HFFc6 (cell line): ENCODE measurements at places on chromosomes 2 and 18. TPM values are rescaled to one million over a fixed set of nuclear protein-coding genes. Genes with fewer than 3 reads are reported as not detected.

DNA sequence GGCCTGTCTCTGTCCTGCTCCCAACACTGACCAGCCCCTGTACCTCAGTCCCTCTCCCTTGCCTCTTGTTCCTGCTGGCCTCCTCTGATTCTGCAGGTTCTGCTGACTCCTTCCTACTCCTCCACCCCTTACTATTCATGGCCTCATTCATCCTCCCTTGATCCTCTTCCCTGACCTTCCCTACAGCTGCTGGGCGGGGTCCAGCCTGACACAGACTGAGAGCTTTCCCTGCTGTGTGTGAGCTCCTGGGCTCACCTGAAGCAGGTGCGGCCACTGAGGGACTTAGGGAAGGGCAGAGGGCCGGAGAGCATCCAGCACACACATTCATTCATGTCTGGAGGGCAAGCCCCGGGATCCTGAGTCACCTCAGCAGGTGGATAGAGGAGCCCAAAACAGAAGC lies 185.6 kb downstream of the CTIF start:
- DNase-seq = no peak

GRCh38 chr2:7355781-7356180 lies 438.6 kb downstream of the RNF144A start:
- DNase-seq = no peak

DNA sequence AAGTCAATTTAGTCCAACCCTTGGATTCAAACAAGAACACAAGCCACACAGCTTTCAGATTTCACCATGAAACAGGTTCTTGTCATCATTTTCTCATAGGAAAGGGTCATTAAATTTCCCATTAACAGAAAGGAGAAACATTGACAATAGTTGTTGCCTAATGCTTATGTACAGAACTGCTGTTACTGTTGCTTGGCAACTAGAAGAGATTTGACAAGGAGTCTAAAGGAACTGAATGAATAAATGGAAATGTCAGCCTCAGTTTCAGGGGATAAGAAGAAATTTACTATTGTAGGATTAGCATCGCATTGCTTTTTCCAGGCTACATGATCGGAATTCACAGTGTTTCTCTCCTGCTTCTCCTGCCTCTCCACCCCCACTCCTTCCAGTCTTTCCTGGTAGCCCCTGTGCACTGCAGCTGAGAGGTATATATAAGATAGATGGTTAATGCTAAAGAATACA lies 90.3 kb downstream of the SPATS2L start:
- DNase-seq = peak; percentile 50

GRCh38 chr18:75170022-75170789 lies 38.7 kb downstream of the PTGR3 start:
- DNase-seq = no peak

DNA sequence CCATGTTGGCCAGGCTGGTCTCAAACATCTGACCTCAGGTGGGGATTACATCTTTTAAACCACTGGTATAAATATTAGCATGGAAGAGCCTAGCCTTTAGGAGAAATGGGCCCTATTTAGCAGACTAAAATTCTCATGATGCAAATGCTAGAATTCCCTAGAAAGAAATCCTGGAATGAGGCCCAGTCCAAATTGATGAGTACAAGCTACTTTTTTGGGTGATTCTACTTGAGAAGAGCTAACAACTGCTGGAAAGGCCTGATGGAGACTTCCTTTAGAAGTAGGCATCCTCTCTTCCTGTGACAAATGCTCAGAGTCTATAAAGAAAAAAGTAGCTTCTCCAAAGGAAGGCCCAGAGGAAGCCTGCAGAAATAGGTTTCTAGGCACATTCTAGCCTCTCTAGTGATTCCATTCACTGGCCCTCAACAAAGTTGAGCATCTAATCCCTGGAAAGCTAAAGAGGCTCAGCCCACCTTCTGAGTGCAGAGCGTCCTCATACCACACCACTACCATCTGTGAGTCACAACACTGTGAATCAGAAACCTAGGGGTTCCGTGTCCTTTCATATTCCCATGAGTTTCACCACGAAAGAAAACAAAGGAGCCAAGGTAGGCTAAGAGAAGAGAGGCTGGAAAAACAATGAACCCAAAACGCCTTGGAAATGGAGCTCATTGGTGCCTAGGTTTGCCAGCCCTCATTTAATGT lies 183.1 kb downstream of the C1D start:
- peak; percentile 75 for DNase-seq

- DNase-seq = no peak
Measured at GRCh38 chr18:13983506-13983905, 68.2 kb upstream of the MC2R start.

DNA sequence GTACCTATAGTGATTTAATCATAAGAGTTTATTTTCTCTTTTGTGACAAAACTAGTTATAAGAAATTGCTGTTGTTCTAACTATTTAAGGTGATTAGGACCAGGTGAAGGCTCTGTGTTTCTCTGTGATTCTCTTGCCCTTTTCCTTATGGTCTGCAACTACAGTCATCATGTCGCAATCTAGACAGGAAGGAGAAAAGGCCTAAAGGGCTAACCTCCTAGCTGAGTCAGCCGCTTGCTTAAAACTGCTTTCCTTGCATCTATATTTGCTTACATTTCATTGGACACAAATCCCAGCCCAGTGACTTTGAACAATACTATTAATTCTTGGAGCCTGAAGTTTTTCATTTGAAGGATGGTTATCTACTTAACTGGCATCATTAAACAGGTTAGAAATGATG lies 93.1 kb downstream of the PIK3C3 start:
- peak; percentile 87 for DNase-seq

- no peak for DNase-seq
Measured at GRCh38 chr2:222776792-222777191, 84.0 kb upstream of the ACSL3 start.

DNA sequence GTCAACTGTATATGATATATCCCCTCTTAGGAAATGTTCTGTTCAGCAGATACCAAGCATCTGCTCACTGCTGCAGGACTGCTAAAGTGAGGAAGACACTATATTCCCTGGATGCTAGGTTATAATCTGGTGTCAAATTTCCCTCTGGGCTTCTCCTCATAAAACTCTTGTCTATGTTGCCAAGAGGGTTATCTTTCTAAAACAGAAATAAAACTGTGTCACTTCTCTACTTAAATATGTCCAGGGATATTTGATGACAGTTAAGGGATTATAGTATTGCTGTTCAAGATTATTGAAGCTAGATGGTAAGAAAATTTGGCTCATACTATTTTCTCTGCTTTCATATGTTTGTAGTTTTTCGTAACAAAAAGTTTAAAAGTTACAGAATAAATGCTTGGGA lies 30.5 kb upstream of the SNRNP27 start:
- no peak for DNase-seq

GRCh38 chr2:85230679-85231467 lies 96.9 kb downstream of the TGOLN2 start:
- no peak for DNase-seq

DNA sequence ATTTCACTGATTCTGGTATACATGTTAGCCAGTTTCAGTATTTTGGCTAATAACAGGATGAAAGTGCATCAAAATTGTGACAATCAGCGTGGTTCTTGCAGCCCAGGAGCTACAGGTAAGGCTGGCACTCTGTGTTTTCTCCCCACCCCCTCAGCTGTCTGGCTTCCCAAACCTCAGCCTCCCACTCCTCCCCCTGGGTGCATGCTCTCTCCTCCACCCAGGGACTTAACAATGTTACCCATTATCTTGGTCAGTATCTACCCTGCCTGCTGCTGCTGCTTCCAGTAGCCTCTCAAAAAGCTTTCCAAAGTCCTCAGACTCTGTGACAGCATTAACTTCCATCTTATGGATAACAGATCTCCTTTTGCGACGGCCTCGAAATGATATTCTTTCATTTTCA lies 41.0 kb downstream of the TRABD2A start:
- DNase-seq = no peak

GRCh38 chr2:74511104-74511989 lies 2.9 kb upstream of the TLX2 start:
- no peak for DNase-seq

- peak; percentile 73 for DNase-seq
Measured at GRCh38 chr2:135664623-135665068, 77.0 kb upstream of the UBXN4 start.

DNA sequence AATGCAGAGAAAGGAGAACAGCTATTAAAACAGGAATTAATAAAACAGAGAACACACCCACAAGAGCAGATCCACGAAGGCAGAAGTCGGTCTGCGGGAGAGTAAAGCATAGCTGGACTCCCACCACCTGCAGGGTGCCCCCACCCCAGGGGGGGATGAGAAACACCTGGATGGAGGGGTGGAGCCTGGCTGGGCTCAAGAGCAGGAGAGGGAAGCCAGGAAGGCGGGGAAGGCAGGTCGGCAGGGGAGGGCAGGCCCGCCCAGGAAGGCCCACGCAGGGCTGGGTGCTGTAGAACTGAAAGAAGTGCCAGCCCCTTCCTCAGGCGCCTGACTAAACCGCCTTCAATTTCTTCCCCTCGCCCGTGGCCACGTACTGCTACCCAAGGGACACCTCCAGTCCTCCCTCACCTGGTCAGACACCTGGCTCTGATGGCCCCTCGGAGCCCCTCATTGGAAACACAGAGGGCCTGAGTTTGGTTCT lies 175.4 kb downstream of the HDAC4 start:
- DNase-seq = no peak

DNA sequence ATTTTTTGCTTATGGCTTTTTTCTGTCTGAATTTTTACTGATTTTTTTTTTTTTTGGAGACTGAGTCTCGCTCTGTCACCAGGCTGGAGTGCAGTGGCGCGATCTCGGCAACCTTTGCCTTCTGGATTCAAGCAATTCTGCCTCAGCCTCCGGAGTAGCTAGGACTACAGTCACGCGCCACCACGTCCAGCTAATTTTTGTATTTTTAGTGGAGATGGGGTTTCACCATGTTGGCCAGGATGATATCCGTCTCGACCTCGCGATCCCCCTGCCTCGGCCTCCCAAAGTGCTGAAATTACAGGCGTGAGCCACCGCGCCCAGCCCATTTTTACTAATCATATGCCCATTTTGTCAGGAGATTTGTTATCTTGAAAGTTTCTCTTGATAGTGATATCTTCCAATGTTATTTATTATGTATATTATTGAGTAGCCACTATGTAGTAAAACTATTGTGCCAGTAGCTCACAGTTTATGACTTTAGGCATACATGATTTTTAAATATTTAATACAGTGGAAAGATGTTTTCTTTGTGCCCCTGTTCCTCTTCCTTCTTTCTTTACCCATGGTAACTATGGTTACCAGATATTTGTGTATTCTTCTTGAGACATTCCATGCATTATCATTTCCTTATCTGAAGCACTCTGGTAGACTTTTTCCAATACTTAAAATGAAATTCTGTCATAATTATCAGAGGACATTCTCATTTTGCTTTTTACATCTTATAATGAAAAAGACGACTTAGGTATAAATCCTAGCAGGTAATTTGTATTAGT lies 2.1 kb downstream of the HAT1 start:
- no peak for DNase-seq

GRCh38 chr18:23314672-23315071 lies 138.4 kb upstream of the RIOK3 start:
- DNase-seq = no peak

GRCh38 chr18:49609256-49610021 lies 47.6 kb downstream of the LIPG start:
- DNase-seq = no peak

NT5DC4 gene
- total RNA-seq = not detected in 3 replicates

RMC1 gene
- total RNA-seq = 17.0 to 20.3 TPM (median 19.4 TPM) in 3 replicates

NAT8 gene
- not detected in 3 replicates for total RNA-seq

CDKL4 gene
- 0.77 to 0.87 TPM in 2 of 3 replicates, not detected in the other for total RNA-seq
